DMS 273 treated with DMSO at 0.1 percent for 48 hours (cell line): ENCODE measurements at places on chromosomes 7 and 10.

DNA sequence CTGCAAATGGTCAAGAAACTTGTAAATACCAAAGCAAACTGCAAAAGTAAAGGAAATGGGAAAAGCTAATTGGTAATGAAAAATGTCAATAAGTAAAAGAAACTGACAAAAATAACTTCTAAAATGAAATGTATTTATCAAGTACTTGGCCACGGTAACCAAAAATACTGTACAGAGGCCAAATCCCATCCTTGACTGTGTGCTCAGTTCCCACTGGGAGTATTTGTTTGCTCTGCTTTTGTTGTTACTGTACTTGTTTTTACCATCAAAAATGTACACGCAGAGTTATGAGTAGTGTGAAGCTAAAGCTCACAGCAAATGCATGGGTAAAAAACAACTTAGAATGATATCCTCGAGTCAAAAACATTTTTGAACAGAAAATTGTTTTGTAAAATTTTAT is 31.1 kb downstream of the ENKUR start:
- no peak for DNase-seq

DNA sequence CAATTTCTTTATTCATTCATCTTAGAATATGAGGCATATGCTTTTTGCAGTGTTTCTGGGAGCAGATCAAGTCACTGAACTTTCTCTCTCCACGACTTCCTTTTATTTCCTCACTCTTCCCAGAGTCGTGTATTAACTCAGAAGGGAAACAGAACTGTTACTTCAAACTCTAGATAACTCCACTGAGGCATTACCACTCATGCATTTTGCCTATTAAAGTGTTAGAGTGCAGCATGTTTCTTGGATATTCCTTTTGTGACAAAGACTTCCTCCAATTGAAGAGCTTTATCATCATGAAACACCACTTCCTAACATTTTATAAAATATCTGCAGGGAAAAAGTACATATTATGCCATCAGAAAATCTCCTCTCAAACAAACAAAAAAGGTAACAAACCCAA is 797.4 kb upstream of the COBL start:
- no peak for DNase-seq

DNA sequence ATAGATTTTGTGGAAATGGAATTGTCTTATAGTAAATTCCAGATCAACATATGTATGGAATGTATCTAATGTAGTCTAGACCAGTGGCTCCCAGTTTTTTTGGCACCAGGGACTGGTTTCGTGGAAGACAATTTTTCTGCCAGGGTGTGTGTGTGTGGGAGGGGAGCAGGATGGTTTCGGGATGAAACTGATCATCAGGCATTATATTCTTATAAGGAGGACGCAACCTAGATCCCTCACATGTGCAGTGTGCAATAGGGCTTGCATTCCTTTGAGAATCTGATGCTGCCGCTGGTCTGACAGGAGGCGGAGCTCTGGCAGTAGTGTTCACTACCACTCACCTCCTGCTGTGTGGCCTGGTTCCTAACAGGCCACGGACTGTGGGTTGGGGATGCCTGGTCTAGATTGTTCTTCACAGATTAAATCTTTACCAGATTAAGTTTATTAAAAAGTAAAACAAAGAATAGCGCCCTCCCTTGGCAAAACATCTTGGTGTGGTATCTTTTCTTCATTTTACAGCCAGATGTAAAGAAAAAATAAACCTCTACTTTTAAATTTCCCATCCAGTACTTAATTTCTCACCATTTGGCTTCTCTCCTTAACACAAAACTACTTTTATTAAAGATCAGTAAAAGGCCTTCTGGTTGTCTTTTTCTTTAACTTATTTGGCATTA is 48.4 kb downstream of the SEPTIN7 start:
- DNase-seq, result no peak

GRCh38 chr7:30974605-30975255 is 11.0 kb downstream of the GHRHR start:
- no peak for DNase-seq

GRCh38 chr10:105914432-105914831 is 1250.1 kb downstream of the SORCS1 start:
- DNase-seq, result no peak

- peak; percentile 30 for DNase-seq
These were observed 1.3 kb downstream of the TSPAN13 start for GRCh38 chr7:16754856-16755317.

GRCh38 chr7:110470420-110470819 is 620.5 kb upstream of the LRRN3 start:
- DNase-seq, result no peak

DNA sequence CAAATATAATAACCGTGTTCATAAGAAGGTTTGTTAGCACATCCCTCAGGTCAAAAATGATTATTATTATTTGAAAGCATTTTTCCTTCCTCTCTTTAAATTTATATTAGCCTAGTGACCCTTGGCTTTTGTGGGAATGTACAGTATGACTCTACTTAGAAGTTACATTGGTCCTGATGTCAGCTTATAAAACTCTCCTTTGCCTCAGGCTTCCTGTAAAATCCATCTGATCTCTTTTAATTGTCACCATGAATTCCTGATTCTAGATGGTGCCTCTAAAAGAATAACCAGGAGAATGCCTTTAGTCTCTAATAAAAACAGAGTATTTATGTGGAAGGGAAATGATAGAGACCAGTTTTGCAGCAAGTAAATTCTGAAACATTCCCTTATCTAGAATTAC is 1134.4 kb downstream of the XPNPEP1 start:
- no peak for DNase-seq

- DNase-seq, result no peak
These were observed 126.4 kb upstream of the LRRTM3 start for GRCh38 chr10:66799474-66799873.

DNA sequence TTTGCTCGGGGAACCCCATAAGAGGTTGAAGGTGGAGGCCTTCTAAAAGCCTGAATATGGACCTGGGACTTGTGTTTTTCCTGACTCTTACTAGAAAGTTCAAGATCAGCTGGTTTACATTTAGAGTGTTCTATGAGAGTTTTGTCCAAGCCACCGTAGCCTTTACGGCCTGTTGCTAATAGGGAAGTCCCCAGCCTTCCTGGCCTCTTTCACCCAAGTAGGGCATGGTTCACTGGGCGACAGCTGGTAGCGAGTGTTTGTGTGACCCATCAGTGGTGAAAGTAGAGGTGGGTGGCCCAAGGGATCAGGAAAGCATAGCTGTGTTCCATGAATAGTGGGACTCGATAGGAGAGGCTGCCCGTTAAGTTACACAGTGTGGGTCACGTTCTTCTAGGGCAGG is 60.1 kb downstream of the RABGEF1 start:
- no peak for DNase-seq

DNA sequence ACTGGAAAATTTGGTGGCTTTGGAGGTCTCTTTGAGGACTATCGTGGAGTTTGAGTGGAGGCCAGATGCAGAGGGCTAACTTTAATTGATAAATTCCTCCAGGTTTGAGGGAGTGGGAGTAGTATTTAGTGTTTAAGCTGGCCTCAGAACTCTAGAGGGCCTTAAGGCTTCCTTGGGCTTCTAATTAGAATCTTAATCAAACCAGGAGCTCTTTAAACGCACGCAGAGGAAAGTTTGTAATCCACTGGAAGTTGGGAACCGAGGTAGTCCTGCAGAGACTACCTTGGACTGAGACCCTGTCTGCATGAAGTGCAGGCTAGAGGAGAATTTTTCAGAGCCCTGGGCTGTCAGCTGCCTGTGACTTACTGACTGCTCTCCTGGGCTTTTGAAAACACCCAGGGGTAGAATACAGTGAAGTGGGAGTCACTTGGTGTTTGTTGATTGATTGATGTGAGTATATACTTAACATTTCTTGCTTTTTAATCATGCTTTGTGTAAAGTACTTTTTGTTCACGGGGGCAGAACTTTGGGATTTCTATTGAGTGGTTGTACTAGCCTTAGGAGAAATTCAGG is 5.9 kb downstream of the SPAG6 start:
- DNase-seq, result no peak

- no peak for DNase-seq
These were observed 32.3 kb upstream of the DNAJB12 start for GRCh38 chr10:72386916-72387586.

GRCh38 chr10:1290071-1290471 is 233.9 kb downstream of the WDR37 start:
- DNase-seq, result no peak

GRCh38 chr10:74976565-74976964 is 134.9 kb upstream of the SAMD8 start:
- no peak for DNase-seq
